ENCODE measurements at places on chromosomes 1 and 21.

GRCh38 chr1:16913181-16913832, 8.4 kb upstream of the CROCC start:
- no peak for DNase-seq

GRCh38 chr1:230833511-230833910, 34.8 kb downstream of the C1orf198 start:
- no peak for DNase-seq

DNA sequence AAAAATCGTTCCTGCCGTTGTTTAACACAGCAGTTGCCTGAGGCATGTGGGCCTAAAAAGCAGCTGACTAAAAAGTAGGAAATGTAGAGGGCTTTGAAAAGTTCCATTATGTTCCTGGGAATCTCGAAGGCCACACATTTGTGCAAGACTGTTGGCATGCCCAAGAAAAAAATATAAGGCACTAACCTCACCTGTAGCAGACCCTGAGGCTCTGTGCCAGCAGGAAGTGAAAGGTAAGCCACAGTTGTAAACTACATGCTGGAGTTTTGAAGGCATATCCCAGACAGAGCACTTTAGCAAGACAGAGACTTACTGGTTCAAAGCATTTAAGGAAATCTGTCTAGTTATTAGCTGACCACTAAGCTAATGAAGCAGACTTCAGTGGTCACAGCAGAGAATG, 52.7 kb downstream of the TRMT1L start:
- no peak for DNase-seq

- DNase-seq = no peak
These were observed 3.9 kb downstream of the HES4 start for GRCh38 chr1:995665-996633.

GRCh38 chr1:240310226-240310925, 218.7 kb downstream of the FMN2 start:
- DNase-seq = no peak

DNA sequence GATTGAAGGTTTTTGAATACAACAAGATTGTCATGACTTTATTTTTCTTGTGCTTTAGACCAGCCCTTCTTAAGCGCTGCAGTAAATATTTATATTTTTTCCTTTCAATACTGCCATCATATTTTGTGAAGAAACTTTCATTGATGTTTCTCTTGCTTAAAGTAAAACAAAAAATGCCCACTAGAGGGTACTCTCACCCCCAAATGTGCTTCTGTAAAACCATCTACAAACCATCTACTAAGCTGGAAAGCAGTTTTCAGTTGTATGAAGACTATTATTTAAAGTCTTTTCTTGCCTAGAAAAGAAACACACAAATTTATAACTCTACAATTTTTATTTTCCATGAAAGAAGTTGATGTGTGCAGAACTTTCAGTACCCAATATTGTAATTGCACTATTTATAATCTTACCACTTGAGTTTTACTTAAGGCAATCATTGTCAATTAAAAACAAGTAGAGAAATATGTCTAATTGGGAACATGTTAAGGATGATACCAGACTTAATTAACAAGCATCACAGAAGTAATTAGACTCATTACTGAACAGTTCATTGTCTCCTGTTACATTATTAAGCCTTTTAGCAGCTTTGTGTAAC, 10.7 kb downstream of the LEPR start:
- no peak for DNase-seq

- DNase-seq = no peak
These were observed 127.1 kb downstream of the MAST2 start for GRCh38 chr1:45930258-45931150.

GRCh38 chr1:207938016-207938415, 27.1 kb upstream of the CD34 start:
- DNase-seq = no peak

- no peak for DNase-seq
These were observed 3.5 kb upstream of the KRTAP10-4 start for GRCh38 chr21:44569861-44570517.

GRCh38 chr21:29540289-29540688, 241.6 kb downstream of the BACH1 start:
- no peak for DNase-seq

DNA sequence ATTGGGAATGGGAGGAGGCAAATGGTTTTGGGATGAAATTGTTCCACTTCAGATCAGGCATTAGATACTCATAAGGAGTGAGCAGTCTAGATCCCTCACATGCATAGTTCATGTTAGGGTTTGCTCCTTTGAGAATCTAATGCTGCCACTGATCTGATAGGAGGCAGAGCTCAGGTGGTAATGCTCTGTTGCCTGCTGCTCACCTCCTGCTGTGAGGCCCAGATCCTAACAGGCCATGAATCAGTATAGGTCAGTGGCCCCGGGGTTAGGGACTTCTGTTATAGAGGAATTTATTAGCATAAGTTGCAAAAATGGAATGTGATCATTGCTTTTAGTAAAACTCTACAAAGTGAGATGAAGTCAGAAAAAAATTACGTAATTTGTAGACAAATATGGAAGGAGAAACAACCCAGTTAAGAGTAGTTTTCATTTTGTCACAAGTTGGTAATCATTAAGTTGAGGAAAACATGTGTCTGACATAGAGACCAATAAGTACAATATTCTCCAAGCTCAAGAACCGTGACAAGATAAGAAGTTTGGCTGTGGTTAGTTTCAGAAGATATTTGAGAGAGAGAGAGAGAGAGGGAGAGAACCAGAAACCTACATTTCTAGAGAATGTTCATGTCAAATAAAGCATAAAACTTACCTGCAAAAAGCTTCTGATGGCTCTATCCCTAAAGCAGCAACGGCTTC, 689.7 kb upstream of the PRMT6 start:
- no peak for DNase-seq

DNA sequence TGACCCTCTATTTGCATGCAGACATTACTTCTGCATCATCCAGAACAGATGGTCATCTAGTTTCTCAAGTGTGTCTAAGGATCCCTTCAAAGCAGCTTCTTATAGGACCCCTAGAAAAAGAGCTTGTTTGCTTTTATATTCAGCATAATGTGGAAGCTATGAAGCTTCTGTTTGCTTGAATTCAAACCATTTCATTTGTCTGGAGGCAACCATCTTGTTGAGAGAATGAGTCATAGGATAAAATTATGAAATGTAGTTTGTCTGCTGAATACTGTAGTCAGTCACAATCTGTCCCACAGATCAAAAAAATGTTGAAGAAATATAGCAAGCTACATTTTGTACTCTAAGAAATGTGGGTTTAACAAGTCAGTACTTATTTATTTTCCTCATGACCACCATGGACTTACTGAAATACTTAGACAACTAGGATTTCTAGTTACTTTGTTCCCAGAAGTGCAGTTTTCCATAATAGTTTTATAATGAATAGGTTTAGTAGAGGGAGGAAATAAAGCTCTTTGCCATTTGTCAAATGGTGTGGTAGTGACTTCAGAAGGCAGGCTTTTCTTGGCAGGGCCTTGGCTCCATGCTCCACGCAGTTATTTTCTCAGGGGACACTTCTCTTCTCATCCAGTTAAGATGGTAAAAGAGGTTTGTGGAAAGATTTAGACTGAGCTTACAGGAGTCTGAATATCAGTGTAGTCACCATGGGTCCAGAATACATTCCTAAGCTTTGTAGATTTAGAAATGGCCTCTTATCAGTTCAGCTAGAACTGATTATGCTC, 74.8 kb upstream of the DEPDC1 start:
- DNase-seq = no peak

- DNase-seq = no peak
These were observed 35.4 kb downstream of the ENAH start for GRCh38 chr1:225617479-225617878.

DNA sequence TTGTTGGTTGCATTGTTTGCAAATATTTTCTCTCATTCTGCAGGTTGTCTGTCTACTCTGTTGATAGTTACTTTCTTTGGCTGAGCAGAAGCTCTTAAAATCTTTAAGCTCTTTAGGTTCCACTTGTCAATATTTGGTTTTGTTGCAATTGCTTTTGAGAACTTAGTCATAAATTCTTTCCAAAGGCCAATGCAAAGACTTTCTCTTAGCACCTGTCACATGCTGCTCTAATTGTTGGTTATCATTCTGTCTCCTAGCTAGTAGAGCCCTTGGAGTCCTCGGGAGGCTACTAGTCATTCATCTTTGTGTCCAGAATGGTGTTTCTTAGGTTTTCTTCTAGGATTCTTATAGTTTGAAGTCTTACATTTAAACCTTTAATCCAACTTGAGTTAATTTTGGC, 312.7 kb upstream of the PROX1 start:
- DNase-seq = no peak

- no peak for DNase-seq
These were observed 267.9 kb downstream of the PTPRU start for GRCh38 chr1:29504196-29504595.

GRCh38 chr1:245304698-245305097, 149.9 kb downstream of the KIF26B start:
- no peak for DNase-seq

DNA sequence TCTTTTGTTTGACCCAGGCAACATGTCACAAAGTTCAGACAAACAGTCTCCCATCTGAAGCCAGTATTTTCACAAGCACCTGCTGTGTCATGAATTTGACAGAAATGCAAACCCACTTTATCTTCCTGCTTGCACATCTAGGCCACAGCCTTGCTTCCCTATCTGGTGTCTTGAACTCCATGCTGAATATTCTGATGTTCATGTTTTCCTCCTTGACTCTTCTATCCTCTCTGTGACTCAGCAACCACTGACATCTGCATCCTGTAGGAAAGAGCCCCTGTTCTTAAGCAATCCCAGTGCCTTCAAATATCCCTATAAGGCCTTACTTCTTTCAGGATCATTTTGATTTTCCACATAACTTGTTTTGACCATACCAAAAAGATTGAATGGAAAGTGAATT, 6.5 kb downstream of the CD55 start:
- no peak for DNase-seq

DNA sequence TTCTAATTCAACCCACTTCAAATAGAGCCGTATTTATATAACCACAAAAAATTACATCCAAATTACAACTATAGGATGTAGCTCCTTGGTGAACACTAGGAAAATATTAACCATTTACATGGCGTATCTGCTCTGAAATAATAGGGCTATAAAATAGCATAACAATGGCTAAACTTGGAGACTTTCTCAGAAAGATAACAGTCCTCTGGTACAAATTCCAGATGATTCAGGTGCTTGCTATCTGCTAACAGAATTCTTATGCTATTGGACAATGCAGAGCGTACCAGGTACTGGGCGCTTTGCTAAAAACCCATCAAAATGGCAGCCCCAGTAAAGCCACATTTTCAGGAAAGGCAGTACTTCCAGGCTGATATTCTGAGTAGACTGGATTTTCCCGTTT, 209.7 kb upstream of the C8B start:
- DNase-seq = no peak

GRCh38 chr1:109249654-109250401, 489 bp downstream of the CELSR2 start:
- no peak for DNase-seq

DNA sequence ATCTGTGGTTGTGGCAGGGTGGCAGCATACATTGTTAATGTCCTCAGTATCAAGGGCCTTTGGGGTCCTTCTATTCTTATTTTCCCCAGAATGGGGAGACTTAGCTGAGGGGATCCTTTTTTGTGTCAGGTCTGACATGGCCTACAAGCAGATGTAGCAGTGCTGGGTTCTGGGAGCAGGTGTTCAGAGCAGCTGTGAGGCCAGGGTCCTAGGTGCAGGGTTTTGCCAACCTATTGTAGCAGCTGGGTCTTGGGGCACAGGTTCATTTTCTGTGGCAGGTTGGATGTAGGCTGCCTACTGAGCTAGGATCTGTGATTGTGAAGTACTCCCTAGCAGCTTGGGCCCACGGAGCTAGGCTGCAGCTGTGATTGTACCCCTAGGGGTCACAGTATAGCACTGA, 60.1 kb downstream of the DIPK1A start:
- DNase-seq = no peak

DNA sequence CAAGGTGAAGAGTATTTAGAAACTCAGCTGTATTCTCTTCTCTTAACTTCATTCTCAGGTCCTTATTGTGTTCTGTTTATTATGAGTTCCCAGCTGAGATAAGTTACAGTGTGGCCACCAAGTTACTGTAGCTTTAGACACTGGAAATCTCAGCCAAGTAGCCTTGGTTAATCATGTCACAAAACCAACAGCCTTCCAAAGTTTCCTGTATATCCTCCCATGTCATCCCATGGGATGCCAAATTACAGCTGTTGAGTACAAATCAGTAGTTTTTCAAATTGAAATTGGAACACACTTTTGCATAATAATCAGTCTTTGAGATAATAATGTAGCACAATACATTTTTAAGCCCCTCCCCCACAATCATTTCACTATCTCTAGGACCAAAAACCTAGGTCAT, 10.7 kb downstream of the ADAMTS5 start:
- DNase-seq = no peak

DNA sequence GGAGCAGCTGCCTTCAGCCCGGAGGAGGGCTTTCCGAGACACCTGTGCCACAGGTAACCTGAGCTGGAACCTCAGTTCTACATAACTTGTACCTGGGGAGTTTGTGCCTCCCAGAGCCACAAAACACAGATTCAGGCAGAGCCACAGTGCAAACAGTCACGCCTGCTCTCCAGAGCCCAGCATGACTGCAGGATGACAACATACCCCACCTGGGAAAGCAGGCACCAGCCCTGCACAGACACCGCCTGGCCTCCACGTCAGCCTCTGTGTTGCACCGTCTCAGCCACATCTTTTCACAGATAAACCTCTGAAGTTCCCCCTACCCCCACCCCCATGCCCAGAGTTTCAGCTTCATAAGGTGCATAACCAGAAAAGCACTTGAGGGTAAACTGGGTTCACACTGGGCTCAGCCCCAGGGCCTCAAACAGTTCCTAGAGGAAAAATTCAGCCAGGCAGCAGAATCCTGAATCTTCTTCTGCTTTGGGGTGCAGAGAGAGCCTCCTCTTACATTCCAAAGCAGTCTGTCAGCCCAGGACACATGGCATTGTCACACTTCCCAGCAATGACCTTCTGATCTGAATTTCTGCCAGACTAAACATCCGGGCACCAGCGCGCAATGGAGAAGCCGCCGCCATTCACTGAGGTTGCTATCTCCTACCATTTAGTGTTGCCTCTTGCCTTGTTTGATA, 229.5 kb downstream of the TOMM20 start:
- DNase-seq = no peak

DNA sequence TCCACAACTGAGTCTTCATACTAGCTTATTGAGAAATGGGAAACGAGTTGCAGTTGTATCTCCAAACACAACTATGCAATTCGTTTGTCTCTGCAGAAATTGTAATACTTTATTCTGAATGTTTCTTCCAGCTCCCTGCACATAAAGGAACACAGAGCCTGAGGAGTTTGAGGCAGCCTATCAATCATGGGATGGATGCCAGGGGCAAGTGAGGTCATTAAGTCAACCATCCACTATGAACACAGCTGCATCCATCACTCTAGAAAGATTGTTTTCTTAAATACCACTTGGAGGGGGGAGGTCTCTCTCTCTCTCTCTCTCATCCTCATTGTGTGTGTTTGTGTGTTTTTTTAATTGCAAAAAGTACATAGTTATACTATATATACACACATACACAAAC, 2.9 kb upstream of the PSMB2 start:
- no peak for DNase-seq

- no peak for DNase-seq
These were observed 4.6 kb upstream of the SMCP start for GRCh38 chr1:152873495-152873894.

- no peak for DNase-seq
These were observed 888 bp downstream of the HES5 start for GRCh38 chr1:2528966-2529783.

- no peak for DNase-seq
These were observed 27.0 kb upstream of the BTG2 start for GRCh38 chr1:203278082-203278884.
